ENCODE measurements at places on chromosomes 6 and 20. TPM values are rescaled to one million over a fixed set of nuclear protein-coding genes. Genes with fewer than 3 reads are reported as not detected.

Gene TCP11
- not detected for total RNA-seq

Gene HLA-A
- total RNA-seq: 1,629 TPM

GRCh38 chr20:46058599-46059281 lies 29.7 kb downstream of the SLC12A5 start:
- no peak for DNase-seq

DNA sequence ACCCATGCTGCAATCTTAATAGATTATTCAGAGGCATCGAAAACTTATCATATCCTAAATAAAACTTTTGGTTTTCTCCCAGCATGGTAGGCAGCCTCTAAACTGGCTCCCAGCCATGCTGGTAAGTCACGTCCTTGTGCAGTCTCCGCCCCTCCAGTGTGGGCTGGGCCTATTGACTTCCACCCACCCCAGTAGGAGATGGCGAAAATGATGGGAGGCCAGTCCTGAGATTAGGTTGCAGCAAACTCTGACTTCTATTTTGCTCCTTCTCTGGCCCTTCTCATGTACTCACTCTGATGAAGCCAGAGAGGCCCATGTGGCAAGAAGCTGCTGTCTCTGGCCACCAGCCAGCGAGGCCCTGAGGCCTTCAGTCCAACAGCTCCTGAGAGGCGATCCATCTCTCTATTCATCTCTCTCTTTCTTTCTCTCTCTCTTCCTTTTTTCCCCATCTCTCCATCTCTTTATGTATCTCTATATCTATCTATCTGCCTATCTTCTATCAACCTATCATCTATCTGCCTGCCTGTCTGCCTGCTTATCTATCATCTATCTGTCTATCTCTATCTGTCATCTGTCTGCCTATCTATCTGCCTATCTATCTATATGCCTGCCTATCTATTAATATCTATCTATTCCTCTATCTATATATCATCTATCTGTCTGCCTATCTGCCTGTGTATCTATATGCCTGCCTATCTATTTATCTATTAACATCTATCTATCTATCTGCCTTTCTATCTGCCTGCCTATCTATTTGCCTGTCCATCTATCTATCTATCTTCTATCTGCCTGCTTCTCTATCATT lies 52.7 kb upstream of the STX16 start:
- DNase-seq: no peak

DNA sequence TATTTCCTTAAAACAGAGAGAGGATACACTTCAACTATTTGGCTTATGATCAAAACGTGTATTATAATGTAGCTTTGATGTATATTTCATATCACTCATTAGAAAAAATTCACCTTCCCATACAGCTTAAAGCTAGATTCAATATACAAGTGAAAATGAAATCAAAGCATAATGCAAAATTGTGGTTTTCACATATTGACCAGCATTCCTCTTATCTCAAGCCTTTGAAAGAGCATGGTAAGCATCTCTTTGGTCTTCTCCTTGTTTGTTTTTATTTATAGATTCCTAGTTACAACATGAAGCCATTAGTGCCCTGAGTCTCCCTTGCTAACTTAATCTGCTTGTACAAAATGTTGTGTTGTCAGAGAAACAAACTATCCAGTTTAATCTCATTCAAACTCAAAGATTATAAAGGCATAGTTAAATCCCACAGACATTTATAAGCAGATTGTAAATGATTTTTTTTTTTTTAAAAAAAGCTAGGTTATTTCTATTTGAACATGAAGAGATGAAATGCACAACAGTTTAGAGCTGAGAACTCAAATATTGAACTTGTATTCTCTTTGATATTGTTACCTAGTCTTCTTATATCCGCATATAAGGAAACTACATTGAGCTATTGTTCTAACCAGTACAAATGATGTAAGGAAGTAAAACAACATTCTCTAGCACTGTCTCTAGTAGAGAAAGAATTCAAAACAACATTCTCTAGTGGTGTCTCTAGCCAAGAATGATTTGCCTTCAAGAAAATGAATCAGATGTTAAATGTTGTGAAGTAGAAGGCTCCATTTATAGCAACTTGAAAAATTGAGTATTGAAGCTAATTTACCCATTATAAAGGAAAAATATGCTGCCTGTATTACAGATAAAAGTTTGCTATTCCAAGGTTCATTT lies 31.2 kb upstream of the SMIM28 start:
- DNase-seq: no peak

- no peak for DNase-seq
Observed at GRCh38 chr6:110897433-110897832, 22.8 kb downstream of the AMD1 start.

GRCh38 chr6:26347699-26348098 lies 17.3 kb upstream of the BTN3A2 start:
- no peak for DNase-seq
